HS-5 (cell line): ENCODE measurements at places on chromosomes 4 and X.
A peak's percentile ranks its signal among the peaks of the same experiment; 100 is the strongest.

DNA sequence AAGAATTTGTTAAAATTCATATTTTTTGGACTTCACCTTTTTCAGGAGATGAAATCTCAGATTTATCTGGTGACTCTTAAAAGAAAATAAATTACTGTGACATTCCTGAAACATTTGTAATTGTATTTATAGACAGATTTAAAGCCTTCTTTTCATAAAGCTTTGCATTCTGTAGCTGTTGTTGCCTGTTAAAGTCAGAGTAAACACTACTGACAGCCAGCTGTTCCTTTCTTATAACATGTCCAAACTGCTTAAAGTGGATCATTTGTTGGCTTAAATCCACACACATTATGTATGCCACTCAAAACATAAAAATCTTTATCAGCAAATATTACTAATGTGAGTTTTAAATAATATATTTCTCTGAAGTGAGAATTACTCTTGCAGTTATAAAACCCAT, 157.5 kb downstream of the TECRL start:
- DNase-seq = no peak

- DNase-seq = no peak
Measured at GRCh38 chr4:169745291-169745690, 12.5 kb downstream of the HPF1 start.

- no peak for DNase-seq
Measured at GRCh38 chr4:6332042-6332668, 62.5 kb downstream of the WFS1 start.

DNA sequence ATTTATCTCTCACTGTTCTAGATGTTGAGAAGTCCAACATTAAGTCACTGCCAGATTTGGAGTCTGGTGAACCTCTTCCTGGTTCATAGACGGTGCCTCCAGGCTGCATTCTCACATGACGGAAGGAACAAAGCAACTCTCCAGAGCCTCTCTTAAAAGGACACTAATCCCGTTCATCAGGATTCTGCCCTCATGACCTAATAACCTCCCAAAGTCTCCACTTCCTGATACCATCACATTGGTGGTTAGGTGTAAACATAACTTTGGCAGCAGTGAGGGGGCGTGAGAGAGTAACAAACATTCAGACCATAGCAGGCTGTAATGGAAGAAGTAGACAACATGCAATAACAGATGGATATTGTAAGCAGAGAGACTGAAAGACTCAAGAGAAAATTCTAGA, 388.6 kb downstream of the PDHA2 start:
- DNase-seq = no peak

- no peak for DNase-seq
Measured at GRCh38 chr4:2482693-2483092, 13.8 kb downstream of the RNF4 start.

GRCh38 chr4:94536649-94537469, 85.1 kb downstream of the PDLIM5 start:
- no peak for DNase-seq

GRCh38 chrX:108892501-108892900, 156.1 kb upstream of the IRS4 start:
- no peak for DNase-seq

DNA sequence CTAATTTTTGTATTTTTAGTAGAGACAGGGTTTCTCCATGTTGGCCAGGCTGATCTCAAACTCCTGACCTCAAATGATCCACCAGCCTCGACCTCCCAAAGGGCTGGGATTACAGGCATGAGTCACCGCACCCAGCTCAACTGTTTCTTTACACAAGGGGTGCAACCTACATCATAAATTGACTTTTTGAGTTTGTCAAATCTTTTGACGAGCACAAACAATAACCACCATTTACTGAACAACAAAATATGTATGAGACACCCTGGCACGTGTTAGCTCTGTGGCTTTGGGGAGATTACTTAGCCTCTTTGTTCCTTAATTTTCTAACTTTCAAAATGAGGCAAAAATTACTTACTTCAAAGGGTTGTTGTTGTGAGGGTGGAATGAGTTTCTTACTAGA, 23.5 kb upstream of the SLC34A2 start:
- no peak for DNase-seq

DNA sequence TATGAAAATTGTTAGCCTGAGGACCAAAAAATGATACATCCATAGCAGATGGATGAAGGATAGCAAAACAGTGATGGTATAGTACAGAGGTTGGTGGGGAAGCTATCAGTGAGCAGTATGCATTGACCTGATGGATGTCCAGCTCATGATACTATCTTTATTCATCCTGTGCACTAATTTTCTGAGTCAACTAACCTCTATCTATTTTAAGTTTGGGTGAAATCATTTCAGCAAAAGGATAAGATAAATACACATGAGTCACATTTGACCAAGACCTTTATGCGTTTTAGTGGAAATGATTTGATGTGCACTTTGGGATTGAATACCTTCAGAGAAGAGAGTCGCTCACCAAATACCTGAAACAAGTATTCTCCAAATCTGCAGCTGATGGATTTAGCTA, 351.0 kb upstream of the NR3C2 start:
- DNase-seq = no peak

DNA sequence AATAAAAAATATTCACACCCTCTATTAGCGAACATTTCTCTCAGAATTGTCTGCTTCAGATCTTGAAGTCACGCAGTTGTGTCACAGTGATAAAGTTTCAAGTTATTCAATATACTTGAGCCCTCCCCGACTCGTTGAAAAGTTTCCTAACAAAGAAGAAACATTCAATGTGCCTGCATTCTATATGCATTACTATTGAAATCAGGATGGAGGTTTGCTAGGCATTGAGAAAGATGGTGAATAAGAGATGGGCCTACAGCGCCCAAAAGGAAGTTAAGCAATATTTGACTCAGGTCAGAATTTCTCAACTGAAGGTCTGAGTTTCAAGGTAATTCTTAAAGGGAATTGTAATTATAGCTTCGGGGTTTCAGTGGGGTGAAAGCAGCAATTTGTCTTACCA, 6.1 kb downstream of the TCEANC start:
- DNase-seq = peak; percentile 49

GRCh38 chr4:178027796-178028195, 585.6 kb upstream of the AGA start:
- DNase-seq = no peak

DNA sequence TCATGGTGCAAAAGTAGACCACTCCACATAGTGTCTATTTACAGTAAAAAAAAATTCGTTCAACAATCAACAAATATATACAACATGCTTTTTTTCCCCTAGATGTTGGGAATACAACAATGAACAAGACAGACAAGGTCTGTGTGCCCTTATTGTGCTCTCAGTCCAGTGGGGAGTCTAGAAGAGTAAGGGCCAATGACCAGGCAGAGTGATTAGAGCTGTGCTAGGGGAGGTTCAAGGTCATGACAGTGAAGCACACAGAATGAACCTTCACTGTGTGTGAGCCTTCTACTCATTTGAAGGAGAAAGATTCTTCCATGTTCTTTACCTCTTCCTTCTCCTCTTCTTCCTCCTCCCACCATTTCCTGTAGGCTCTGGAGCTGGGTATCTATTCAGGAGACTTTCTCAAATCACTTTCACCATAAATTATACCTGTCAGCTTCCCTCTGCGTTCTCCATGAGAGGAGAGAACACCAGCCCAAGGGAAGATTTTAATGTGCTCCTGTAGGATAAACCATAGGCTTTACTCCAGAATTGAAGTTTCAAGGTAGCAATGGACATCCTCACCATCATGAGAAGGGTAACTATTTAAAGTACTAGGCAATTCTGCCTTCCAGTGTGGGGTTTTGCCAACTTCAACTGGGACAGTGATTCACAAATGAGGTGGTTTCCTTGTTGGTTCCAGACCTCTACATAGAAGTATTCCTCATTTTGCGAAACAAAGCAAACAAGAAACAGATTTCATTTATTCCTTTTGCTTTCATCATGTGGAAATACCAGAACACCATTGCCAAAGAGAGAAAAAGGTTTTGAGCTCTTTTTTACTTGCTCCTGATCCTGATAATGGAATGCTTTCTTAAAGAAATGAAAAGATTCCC, 246.9 kb upstream of the GPC4 start:
- DNase-seq = peak; percentile 13

DNA sequence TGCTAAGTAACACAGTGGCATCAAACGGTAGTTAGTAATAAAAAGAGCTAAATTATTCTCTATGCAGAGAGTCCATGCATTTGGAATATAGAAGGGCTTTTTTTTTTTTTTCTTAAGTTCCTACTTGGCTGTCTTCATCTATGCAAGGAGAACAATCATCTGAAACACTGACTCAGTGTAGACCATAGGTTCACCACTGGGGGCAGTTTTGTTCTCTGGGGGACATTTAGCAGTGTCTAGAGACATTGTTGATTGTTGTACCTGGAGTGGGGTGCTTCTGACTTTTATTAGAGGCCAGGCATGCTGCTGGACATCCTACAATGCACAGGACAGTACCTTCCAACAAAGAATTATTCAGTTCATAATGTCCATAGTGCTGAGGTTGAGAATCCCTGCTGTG, 41.2 kb downstream of the TMA16 start:
- DNase-seq = no peak

DNA sequence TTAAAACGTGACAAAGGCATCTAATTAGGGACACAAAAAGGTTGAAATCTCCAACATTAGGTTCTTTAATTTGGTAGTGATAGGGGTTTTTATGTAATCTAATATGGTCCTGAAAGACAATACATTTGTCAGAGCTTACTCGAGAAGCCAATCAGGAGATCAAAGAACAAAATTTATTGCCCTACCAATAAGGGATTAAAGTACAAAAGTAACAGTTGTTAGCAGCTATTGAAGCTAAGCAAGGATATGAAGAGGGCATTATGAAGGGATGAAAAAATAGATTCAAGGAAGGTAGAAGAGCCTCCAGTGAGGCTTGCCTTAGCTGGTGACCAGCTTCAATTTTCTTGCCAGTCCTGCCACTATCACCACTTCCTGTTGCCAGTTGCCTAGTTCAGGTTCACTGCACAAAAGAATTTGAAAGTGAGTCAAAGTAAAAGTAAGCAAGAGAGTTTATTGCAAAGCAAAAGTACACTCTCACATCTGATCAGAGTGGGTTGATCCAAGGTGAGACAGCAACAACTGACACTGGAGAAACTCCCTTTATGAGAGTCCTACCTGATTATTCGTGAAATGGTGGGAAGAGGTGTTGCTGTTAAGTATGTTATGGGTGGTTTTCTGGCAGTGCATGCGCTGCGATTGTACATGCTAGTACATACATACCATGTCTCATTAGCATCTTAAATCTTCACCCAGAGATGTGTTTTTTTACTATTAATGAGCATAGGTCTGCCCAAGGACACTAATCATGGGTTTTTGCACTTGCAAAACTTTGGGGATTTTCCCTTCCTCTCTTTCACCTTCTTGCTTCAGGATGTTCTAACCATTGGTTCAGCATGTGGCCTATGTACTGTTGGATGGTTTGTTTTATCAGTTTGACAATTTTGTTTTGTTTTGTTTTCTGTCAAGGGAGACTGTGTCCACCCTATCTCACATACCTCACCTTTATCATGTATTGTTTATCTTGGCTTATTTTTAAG, 263.2 kb upstream of the ITM2A start:
- no peak for DNase-seq

GRCh38 chr4:16745009-16745635, 153.3 kb downstream of the LDB2 start:
- peak; percentile 30 for DNase-seq

- DNase-seq = no peak
Measured at GRCh38 chr4:21181716-21182115, 481.5 kb downstream of the PACRGL start.

GRCh38 chr4:16051980-16052379, 31.8 kb downstream of the PROM1 start:
- DNase-seq = no peak

DNA sequence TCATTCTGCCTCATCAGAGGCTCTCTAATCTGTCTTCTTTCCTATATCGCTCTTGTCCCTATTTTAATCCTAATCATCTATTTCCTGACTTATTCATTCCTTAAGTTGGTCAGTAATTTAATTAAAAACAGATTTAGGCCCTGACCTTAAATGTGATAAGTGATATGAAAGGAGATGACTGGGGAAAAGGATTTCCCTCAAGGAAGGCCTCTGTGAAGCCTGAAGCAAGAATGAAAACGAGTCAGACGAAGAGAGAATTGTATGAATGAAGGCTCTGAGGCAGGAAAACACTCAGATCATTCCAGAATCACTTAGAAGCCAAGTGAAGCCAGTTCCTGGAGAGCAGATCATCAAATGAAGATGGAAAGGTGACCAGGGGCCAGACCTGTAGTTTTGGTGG, 22.1 kb downstream of the PKD2 start:
- no peak for DNase-seq

GRCh38 chr4:15913631-15913970, 24.9 kb downstream of the FGFBP1 start:
- DNase-seq = peak; percentile 89
